ENCODE measurements at places on chromosomes 12 and 14. TPM values are rescaled to one million over a fixed set of nuclear protein-coding genes. Genes with fewer than 3 reads are reported as not detected.
A peak's percentile ranks its signal among the peaks of the same experiment; 100 is the strongest.

Gene OTX2
- not detected for total RNA-seq

DNA sequence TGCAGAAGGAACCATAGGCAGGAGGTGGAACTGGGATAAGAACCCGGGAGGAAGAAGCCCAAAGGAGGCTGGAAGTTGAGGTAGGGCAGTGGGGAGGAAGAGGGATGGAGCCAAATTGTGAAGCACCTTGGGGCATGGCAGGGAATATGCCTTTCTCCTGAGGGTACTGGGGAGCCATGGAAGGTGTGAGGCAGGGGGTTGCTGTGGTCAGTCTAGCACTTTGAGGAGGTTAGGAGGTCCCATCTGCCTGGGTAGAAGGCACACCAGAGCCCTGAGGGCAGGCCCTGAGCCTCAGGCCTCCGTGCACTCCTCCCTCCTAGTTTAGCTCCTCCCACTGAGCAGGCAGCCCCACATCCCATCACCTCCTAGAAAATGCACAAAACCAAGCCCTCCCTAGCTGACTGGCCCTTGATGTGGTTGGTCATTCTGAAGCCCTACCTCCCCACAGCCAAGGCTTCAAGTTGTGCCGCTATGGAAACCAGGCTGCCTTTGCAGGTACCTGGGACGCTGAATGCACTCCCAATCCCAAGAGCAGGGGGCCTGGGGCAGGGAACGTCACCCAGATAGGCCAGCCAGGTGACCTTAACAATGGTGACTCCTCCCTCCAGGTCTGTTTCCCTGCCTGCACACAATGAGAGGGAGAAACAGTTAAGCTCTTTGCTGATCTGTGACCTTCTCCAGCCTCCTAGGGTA, 15.1 kb downstream of the PHETA1 start:
- no peaks in the 10 kb centered on the region for H3K36me3 ChIP-seq
- H3K27me3 ChIP-seq: peaks cover 42% of the 10 kb centered on the region
- peak; percentile 75 for DNase-seq
- no peaks in the 10 kb centered on the region for H3K4me1 ChIP-seq
- H3K4me3 ChIP-seq: no peak overlapping the region

- DNase-seq: no peak
- peaks cover 6% of the 10 kb centered on the region for H3K27me3 ChIP-seq
- H3K4me1 ChIP-seq: no peaks in the 10 kb centered on the region
- H3K4me3 ChIP-seq: no peak overlapping the region
- H3K36me3 ChIP-seq: no peaks in the 10 kb centered on the region
Measured at GRCh38 chr12:65082406-65082805, 38.7 kb downstream of the WIF1 start.

GRCh38 chr12:62512901-62513300, 46.3 kb downstream of the MON2 start:
- H3K4me3 ChIP-seq: no peak overlapping the region
- H3K27ac ChIP-seq: no peak overlapping the region
- peaks cover 75% of the 10 kb centered on the region for H3K36me3 ChIP-seq

GRCh38 chr12:3597526-3598210, 106.7 kb downstream of the PRMT8 start:
- H3K4me1 ChIP-seq: no peaks in the 10 kb centered on the region
- no peak overlapping the region for H3K4me3 ChIP-seq

GRCh38 chr12:3658327-3659163, 94.4 kb downstream of the CRACR2A start:
- no peak overlapping the region for H3K27ac ChIP-seq
- no peaks in the 10 kb centered on the region for H3K4me1 ChIP-seq
- no peaks in the 10 kb centered on the region for H3K36me3 ChIP-seq
- DNase-seq: no peak

- no peak for DNase-seq
- no peak overlapping the region for H3K27ac ChIP-seq
- no peaks in the 10 kb centered on the region for H3K27me3 ChIP-seq
- no peak overlapping the region for H3K4me3 ChIP-seq
- no peaks in the 10 kb centered on the region for H3K4me1 ChIP-seq
Measured at GRCh38 chr12:57803319-57803893, 15.1 kb downstream of the AVIL start.

- no peak overlapping the region for H3K27ac ChIP-seq
- H3K4me1 ChIP-seq: no peaks in the 10 kb centered on the region
- H3K27me3 ChIP-seq: 0 out of 2 replicates have a peak, but pooled peaks cover under 1% of the 10 kb centered on the region
- DNase-seq: no peak
- no peaks in the 10 kb centered on the region for H3K36me3 ChIP-seq
Measured at GRCh38 chr12:33529810-33530209, 90.2 kb upstream of the SYT10 start.
